ENCODE measurements at places on chromosomes 5 and 9.

- DNase-seq = no peak
These were observed 275.3 kb upstream of the CDH6 start for GRCh38 chr5:30918171-30918570.

DNA sequence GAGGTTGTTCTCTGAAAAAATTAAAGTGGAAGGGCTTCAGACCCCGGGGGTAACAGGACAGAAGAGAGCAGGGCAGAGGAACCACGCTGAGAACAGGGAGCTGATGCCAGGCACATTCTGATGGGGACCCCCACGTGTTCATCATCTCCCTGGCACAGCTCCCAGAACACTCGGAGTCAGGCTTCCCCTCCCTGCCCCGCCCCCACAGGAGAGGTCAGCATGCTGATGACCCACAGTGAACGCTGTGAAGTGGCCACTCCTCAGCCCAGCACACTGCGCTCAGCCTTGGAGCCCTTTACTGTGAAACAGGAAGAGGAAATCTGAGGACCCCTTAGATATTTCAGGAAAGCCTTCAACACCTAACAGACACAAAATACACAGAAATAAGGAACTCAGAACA is 16.4 kb downstream of the RETREG1 start:
- no peak for DNase-seq

- DNase-seq = no peak
These were observed 12.0 kb downstream of the PRKACG start for GRCh38 chr9:69001921-69002320.

GRCh38 chr9:94894094-94894699 is 167.7 kb downstream of the AOPEP start:
- DNase-seq = no peak

- DNase-seq = no peak
These were observed 65.2 kb downstream of the SREK1 start for GRCh38 chr5:66209350-66209749.

- DNase-seq = no peak
These were observed 341.3 kb downstream of the RASEF start for GRCh38 chr9:82721593-82721992.

DNA sequence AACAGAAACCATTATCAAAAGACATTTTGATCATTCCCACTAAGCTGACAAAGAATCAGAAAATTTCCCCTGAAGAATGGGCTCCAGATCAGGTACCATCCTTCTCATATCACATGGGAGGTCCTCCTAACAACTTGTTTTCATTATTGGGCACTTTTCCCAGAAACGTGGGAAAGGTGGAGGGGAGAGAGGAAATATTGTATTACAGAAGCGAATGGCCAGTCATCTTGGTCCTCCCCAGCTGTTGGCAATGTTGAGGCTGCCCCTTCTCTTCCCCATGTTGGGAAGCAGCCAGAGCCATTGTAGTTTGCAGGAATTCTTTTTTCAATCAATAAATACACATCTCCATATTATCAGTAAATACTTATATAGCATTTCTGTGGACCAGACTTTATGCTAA is 126.2 kb upstream of the ZNF608 start:
- no peak for DNase-seq

DNA sequence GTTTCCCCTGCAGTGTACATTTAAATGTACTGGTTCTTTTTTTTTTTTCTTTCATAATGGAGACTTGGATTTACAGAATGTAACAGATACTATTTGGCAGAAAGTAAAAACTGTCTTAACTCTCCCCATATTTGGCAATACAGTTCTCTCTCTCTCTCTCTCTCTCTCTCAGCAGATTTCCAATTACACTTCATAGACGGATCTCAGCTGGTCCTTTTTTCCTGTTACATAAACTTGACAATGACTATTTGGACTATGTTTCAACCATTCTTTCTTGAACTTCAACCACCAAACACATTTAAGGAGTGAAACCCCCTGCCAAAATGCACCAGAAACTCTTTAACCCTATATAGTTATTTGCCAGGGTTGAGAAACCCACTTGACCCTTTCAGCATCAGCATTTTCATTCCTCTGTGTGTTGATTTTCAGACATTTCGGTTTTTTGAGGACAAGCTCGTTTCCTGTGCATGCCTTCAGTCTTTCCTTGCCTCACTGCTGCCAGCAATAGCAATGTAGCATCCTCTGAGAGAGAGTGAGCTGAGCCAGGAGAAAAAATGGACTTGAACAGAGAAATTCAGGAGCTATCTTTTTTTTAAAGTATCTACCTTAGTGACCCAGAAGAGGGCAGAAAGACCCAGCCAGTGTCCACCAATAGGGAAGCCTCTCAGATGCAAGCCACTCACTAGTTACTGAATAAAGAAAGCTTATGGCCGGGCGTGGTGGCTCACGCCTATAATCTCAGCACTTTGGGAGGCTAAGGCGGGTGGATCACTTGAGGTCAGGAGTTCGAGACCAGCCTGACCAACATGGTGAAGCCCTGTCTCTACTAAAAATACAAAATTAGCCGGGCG is 26.0 kb upstream of the GNA14 start:
- no peak for DNase-seq

DNA sequence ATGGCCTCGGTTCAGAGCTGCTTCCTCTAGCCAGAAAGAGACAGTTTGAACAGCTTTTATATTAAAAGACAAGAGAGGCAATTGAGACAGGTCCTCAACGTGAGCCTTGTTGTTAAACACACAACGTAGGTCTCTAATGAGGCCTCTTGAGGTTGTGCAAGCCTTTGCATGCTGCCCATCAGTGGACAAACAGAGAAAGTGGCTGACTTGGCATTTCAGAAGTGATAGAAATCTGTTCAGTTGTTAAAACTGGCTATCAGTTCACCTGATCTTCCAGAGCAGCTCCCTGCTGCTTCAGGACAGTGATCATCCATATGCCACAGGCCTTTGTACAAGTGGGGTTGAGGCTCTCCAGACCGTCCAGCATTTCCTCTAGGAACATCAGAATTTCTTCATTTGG is 58.8 kb downstream of the MROH2B start:
- no peak for DNase-seq

GRCh38 chr5:154097031-154097430 is 58.3 kb downstream of the MFAP3 start:
- no peak for DNase-seq

- DNase-seq = no peak
These were observed 59.8 kb downstream of the DOCK2 start for GRCh38 chr5:169696621-169697510.

- no peak for DNase-seq
These were observed 27.9 kb downstream of the FOXD1 start for GRCh38 chr5:73420666-73421065.

- DNase-seq = peak; percentile 49
These were observed 44.3 kb upstream of the BICD2 start for GRCh38 chr9:92808726-92809451.

- DNase-seq = peak; percentile 22
These were observed at the start of gene ZFP2 for GRCh38 chr5:178895615-178896571. ZFP2 (plus strand) TSS chr5:178895913; CDS start chr5:178931314, 35,401 bp downstream.

GRCh38 chr9:135490980-135491464 is 9.5 kb upstream of the MRPS2 start:
- no peak for DNase-seq

DNA sequence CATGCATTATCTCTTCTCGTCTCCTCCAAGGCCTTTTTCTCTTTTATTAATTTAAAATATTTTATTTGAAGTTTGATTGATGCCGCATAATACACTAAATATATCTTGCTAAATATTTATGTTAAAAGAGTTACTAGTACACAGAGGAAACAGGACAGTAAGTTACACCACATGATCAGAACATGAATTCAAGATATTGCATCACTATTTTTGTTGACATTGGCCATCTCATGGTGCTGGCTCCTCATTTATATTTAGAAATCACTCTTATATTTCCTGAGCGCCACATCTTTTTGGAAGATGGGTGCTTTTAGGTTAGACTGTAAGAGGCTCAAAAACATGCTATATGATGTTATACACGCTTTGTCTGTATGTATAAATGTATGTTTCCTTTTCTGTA is 23.0 kb downstream of the SPEF2 start:
- no peak for DNase-seq

GRCh38 chr9:136361047-136361753 is 2.3 kb downstream of the DNLZ start:
- DNase-seq = no peak

DNA sequence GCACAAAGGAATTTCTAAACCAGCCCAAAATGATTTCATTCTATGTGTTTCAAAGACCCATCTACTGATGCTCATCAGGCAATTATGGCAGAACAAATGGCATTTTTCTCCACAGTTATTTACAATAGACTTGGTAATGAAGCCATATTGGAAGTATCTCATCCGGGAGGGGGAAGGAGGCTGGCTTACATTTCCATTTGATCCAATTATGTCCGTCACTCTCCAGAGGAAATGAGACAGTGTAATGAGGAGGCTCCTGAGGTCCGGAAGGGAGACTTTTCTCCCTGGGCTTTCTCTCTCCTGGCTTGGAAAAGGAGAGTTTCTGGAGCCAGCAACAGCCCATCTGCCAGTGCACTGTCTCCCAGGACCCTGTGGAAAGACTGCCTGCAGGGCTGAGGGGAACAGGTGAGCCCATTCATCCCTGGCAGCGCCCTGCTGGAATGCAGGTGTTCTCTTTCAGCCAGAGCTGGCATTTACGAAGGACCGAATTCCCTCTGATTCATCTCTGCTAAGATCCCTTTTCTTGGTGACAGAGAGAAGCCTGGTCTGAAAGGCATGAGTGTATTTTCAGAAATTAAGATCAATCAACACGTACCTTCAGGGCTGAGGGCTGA is 54.9 kb upstream of the SAP30L start:
- DNase-seq = no peak

- no peak for DNase-seq
These were observed 12.3 kb upstream of the SPATA31D4 start for GRCh38 chr9:81915801-81916505.

GRCh38 chr5:111299067-111299481 is 74.9 kb downstream of the CAMK4 start:
- no peak for DNase-seq

- DNase-seq = no peak
These were observed 12.8 kb downstream of the SNAPC4 start for GRCh38 chr9:136387217-136387616.

- peak; percentile 42 for DNase-seq
These were observed 166.4 kb upstream of the OTULINL start for GRCh38 chr5:14415024-14415697.

DNA sequence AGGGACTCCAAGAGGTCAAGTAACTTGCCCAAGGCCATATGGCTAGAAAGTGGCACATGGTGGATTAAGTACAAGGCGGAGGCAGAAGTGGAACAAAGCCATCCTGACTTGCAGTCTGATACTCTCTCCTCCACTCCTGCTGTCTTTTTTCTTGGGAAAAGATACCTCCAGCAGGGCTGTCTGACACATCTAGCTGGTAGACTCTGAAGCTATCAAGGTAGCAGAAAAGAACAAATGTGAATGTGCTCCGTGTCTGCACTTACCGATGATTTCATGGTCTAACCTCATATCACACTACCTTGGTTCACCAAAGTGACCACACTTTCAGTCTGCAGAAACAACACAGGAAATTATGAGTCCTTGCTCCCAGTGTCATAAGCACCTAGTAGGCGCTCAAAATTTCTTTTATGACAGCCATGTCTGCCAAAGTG is 284.8 kb downstream of the CRB2 start:
- no peak for DNase-seq

- no peak for DNase-seq
These were observed 7.6 kb upstream of the IRF1 start for GRCh38 chr5:132498152-132498551.

DNA sequence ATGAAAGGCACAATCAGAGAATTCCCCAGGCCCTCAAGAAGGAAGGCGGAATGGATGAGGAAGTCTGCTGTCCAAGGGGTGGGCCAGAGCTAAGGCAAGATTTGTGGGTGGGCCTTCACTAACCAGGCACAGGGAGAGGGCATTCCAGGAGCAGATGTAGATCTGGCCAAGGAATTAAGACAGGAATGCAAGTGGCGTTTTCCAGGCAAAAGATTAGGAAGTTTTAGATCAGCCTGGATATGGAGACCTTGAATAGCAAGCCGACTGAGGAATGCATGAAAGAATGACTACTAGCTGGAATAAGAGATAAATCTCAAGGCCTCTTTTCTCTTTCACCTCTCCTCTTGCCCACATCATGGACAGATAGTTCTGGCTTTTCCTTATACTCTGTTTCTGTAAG is 68.5 kb downstream of the GHR start:
- no peak for DNase-seq

DNA sequence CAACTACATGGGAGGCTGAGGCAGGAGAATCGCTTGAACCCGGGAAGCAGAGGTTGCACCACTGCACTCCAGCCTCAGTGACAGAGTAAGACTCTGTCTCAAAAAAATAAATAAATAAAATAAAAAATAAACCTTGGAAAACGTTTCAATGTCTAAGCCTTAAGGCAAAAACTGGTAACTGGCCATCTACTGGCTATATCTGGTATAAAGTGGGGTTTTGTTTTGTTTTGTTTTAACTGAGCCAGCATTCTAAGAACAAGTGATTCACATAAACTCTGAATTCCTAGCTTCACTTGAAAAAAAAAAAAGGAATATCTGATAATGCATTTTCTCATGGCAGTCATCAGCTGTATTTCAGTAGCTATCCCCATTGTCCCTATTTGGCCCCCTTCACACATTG is 126.1 kb upstream of the EFNA5 start:
- DNase-seq = no peak

GRCh38 chr5:171397190-171397589 is 9.5 kb downstream of the NPM1 start:
- DNase-seq = no peak

GRCh38 chr5:136985785-136986475 is 513.2 kb downstream of the SPOCK1 start:
- DNase-seq = no peak

DNA sequence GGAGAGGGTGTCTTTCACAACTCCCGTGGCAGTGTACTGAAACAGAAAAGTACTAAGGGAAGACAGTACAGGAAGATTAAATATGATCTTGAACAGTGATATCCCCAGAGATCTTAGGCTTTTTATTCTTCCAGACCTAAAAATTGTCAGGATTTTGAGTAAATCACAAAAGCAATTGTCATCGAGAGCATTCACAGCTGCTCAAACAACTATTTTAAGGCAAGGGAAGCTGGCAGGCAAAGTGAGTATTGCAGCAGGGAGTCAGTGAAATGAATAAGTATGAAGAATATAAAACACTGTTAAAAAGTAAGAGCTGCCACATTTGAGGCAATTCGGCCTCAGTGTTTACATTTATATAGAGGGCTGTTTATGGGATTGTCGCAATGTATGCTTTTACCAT is 479.0 kb downstream of the CAAP1 start:
- no peak for DNase-seq

GRCh38 chr9:20658677-20659473 is 25.2 kb upstream of the FOCAD start:
- DNase-seq = no peak

DNA sequence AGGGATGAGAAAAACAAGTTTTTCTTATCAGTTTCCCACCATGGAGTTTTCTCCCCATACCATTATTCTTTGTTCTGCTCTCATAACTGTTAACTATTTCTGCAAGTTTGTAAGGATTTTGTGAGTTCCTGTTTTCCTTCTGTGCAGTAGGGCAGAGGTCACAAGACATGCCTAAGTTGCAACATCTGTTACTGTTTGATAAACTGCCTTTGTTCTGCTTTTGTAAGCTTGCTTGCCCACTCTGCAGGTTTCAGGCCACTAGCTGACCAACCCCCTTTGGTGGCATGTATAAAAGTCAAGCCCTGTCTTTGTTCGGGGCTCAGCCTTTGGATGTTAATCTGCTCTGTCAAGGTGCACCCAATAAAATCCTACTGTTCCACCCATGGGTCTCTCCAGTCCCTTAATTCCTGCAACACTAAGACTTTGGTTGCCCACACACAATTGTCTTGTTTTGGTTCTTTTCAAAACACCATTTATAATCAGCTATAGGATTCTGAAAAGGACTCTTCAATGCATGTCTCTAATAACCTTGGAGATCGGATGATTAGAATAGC is 545.4 kb downstream of the CDH9 start:
- DNase-seq = no peak

- no peak for DNase-seq
These were observed 28.4 kb downstream of the CSF1R start for GRCh38 chr5:150057996-150058395.

Measured in activated naive CD4-positive, alpha-beta T cell treated with Interleukin-2 at 50 U/mL for 16 hours (primary cell).